ENCODE measurements at places on chromosomes 7 and 10. TPM values are rescaled to one million over a fixed set of nuclear protein-coding genes. Genes with fewer than 3 reads are reported as not detected.

GRCh38 chr7:22996470-22996869 is 17.5 kb downstream of the HYCC1 start:
- no peak for DNase-seq
- no peaks in the 10 kb centered on the region for H3K4me1 ChIP-seq
- no peak overlapping the region for H3K4me3 ChIP-seq
- H3K27ac ChIP-seq: no peak overlapping the region
- H3K36me3 ChIP-seq: no peaks in the 10 kb centered on the region
- H3K27me3 ChIP-seq: no peaks in the 10 kb centered on the region

DOCK4 gene
- 24.9 TPM for total RNA-seq

DNA sequence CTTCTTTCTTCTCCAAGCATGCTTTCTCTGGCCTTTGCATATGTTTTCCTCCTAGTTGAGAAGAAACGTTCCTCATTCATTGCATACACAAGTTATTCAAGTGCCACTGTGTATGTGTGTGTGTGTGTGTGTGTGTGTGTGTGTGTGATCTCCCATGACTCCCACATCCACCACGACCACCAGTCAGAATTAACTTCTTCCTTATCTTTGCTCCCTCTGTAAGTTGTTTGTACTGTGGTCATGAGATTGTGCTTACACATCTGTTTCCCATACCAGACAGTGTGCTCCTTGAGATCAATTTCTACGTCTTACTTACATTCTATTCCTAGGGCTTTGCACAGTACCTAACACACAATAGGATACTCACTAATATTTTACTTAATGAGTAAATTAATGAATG is 22.4 kb upstream of the FAM13C start:
- H3K27ac ChIP-seq: no peak overlapping the region
- H3K36me3 ChIP-seq: no peaks in the 10 kb centered on the region
- H3K27me3 ChIP-seq: no peaks in the 10 kb centered on the region
- H3K4me3 ChIP-seq: no peak overlapping the region

- H3K4me3 ChIP-seq: no peak overlapping the region
- H3K27me3 ChIP-seq: no peaks in the 10 kb centered on the region
- DNase-seq: no peak
These were observed 96.6 kb upstream of the TMEM196 start for GRCh38 chr7:19869979-19870378.

GRCh38 chr10:68222391-68222790 is 9.5 kb downstream of the ATOH7 start:
- no peaks in the 10 kb centered on the region for H3K36me3 ChIP-seq
- DNase-seq: no peak
- H3K27me3 ChIP-seq: no peaks in the 10 kb centered on the region
- H3K27ac ChIP-seq: no peak overlapping the region
- H3K4me1 ChIP-seq: no peaks in the 10 kb centered on the region

GRCh38 chr10:69802424-69803161 is 887 bp downstream of the COL13A1 start:
- H3K4me1 ChIP-seq: peaks cover 22% of the 10 kb centered on the region
- no peaks in the 10 kb centered on the region for H3K27me3 ChIP-seq
- DNase-seq: no peak
- no peak overlapping the region for H3K27ac ChIP-seq
- H3K36me3 ChIP-seq: no peaks in the 10 kb centered on the region

- H3K27me3 ChIP-seq: no peaks in the 10 kb centered on the region
- H3K4me3 ChIP-seq: no peak overlapping the region
- DNase-seq: no peak
- no peaks in the 10 kb centered on the region for H3K36me3 ChIP-seq
These were observed 73.4 kb downstream of the GPR141 start for GRCh38 chr7:37756797-37757551.

TEX36 gene
- total RNA-seq: not detected

DNA sequence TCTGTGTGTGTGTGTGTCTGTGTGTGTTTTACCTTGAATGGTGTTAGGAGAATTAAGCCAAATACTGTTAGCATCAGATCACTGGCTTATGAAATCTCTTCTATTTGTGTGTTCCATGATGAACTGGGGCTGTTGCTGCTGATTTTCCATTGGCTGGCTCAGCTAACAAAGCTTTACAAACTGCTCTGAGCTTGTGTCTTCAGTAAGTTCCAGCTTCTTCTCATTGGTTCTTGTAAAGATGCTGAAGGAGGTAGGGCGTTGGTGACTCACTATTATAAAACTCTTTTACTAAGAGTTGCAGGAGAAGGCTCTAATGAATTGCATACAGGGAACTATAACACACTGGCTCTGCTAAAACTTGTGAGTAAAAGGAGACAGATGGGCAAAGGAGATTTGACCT is 136.4 kb upstream of the PRKCQ start:
- H3K36me3 ChIP-seq: no peaks in the 10 kb centered on the region
- no peaks in the 10 kb centered on the region for H3K4me1 ChIP-seq
- H3K27ac ChIP-seq: no peak overlapping the region
- H3K27me3 ChIP-seq: no peaks in the 10 kb centered on the region
